ENCODE measurements at places on chromosomes 6 and 20.

DNA sequence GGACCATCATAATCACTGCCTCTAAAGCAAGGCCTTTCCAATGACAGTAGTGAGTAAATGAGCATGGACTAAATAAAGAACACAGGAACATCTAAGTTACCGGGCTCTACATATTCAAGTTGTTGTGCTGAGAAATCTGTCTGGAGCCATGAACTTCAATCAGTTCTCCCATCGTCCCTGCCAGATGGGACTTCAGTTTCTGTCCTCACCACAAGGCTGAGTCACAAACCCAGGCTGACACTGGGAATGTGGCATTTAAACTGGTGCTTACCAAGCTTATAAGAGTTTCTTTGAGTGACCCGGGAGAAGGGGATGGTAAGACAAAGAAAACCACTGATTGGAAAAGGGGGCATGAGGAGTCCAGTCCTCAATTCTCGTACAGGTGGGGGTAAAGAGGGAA is 497.0 kb downstream of the MAFB start:
- DNase-seq = no peak

DNA sequence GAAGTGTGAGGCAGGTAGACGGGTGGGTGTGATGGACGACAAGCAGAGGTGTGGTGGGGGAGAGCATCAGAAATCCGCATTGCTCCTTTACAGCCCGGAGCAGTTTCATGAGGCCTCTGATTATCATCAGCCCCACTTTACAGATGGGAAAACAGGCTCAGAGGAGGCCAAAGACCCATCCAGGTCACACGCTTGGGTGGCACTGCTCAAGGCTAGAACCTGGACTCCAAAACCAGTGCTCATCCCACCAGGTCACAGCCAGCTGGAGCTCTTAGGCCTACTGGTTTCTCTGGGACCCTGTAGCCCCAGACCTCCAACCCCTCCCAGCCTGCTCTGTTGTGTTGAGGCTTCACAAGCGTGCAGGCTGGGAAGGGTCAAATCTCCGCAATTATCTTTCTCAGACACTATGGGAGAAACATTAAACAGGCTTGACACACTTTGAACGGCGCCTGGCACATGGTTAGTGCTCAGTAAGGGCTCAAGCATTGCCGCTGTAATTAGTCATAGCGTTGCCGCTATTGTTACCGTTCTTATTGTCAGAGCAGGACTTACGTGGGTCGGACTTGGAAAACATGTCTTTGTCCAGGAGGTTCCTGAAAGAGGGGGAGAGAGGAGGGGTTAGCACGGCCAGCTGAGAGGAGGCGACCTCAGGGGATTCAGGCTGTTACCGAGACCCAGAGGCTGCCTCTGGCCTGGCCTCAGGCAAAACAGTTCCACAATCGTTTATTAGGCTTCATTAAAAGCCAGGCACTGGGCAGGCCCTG is 16.6 kb downstream of the CPNE5 start:
- DNase-seq = no peak

DNA sequence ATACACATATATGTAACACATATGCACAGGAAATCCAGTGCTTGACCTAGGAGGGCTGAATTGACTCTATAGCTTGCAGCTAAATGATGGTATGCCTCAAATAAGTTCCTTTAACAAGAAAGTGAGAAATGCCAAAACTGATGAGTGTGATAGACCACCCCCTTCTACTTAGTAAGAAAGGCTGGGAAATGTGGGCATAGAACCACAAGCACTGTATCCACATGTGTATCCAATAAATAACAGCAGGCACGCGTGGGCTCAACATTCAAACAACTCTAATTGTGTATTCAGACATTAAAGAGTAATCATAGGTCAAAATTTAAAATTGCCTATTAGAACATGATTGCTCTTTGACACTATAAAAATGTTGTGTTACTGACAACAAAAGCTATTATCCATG is 54.1 kb downstream of the FAM83B start:
- no peak for DNase-seq

GRCh38 chr6:75101896-75102295 is 104.0 kb downstream of the COL12A1 start:
- DNase-seq = no peak

DNA sequence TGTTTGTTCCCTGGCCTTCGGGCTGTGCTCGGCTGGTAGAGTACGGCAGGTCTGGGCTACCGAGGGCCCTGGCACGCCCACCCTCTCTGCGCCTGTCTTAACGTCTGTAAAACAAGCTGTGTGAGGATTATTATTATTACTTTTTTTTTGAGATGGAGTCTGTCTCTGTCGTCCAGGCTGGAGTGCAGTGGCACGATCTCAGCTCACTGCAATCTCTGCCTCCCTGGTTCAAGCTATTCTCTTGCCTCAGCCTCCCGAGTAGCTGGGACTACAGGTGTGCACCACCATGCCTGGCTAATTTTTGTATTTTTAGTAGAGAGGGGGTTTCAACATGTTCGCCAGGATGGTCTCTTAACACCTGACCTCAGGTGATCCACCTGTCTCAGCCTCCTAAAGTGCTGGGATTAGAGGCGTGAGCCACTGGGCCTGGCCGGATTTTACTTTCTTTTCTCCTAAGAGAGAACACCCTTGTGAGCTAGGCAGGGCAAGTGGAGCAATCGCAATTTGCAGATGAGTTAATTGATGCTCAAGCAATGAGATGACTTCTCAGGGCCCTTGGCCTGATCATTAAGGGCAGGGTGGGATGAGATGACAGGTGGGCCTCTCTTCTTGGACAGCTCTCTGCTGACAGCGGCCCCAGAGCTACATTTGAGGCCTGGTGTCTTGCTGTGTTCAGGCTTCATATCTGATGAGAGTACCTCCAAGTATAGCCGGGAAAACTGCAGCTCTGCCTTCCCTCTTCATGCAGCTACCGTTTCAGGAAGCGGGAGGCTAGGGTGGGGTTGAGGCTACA is 859 bp upstream of the SMIM29 start:
- DNase-seq = no peak

GRCh38 chr20:24378661-24379483 is 90.6 kb upstream of the SYNDIG1 start:
- no peak for DNase-seq

Measured in naive thymus-derived CD4-positive, alpha-beta T cell (primary cell).